ENCODE measurements at places on chromosomes 6 and 20.

GRCh38 chr6:15205321-15205720 lies 40.5 kb upstream of the JARID2 start:
- no peak for DNase-seq

GRCh38 chr20:50426866-50427718 lies 83.1 kb upstream of the PTPN1 start:
- DNase-seq = no peak

DNA sequence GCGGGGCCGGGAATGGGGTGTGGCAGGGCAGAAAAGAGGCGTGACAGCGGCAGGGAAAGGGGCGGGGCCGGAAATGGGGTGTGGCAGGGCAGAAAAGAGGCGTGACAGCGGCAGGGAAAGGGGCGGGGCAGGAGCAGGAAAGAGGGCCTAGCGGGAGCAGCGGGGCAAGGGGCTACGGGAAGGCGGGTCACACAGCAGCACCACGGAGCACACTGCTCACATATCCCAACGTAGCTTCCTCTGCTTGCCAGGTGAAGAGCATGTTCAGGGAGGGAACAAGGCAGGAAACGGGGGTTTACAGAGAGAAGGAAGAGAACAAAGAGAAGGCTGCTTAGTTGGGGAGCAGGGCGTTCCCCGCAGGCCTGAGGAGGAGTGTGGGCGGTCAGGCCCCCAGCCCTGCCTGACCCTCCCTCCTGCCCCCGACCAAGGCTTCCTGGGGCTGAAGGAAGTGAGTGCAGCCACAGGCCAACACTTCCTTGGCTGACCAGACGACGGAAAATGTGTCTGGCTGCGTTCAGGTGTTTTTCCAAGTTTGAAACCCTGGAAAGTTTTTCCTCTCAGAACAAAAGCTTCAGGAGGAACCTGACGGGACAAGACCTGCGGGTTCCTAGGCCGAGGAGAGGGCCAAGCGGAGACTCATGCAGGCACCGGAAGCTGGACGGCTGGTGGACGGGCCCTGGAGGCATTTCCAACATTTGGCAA lies 13.8 kb downstream of the UCKL1 start:
- no peak for DNase-seq

GRCh38 chr20:24157213-24157612 lies 168.6 kb upstream of the GGTLC1 start:
- no peak for DNase-seq

DNA sequence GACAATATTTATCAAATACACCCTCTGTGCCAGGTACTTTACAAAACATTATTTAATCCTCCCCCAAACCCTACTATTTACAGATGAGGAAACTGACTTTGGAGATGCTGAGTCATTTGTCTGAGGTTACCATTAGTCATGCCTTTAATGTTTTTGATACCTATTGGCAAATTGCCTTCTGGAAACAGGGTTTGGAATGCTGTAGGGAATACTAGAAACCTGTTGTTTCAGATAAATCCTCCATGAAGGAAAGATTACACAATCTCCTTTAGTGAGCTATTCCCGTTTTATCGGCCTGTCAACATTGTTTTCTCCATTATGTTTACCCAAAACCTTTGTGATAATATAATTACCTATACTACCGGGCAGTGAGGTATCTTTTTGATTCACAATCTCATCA lies 93.6 kb upstream of the ADGRF1 start:
- no peak for DNase-seq

DNA sequence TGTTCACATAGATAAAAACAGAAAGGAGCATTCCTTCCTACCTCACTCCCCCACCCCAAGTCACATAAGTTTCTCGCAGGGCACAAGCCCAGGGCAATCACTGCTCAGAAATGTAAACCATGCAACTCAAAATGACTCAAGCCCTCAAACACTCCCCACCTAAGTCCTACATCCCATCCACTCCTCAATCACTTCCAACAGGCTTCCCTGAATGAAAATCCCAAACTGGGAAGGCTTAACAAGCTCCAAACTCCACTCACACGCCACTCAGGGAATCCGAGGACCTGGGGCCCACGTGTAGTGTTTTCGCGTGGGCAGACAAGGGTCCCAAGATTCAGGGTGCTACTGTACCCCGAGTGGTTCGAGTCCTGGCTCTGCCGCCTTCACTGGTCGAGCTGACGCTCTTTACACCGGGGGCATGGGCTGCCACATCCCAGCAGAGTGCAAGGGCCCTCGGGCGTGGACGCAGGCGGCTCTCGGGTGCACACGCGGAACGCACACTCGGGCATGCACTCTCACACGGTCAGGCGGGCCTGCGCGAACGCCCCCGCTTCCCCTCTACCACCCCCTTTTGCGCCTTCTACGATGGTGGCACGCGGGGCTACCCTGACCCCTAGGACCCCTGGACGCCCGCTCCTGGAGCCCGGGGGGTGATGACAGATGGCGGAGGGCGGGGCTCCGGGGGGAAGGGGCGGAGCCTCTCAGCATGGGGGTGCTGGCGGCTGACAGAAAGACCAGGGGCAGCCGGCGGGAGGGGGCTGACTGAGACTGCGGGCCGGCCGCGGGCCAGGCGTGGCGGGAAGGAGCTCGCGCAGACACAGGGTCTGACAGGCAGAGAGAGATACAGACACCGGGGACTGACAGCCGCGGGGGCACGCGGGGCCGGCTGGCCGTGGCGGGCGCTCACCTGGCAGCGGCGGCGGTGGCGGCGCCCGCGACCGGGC lies 657 bp downstream of the ZHX3 start:
- peak; percentile 80 for DNase-seq

- DNase-seq = peak; percentile 6
These were observed 5.5 kb downstream of the CASP8AP2 start for GRCh38 chr6:89834884-89835792.

- DNase-seq = no peak
These were observed 295.0 kb upstream of the PRDM1 start for GRCh38 chr6:105791179-105791578.

GRCh38 chr6:13729891-13730290 lies 18.3 kb upstream of the RANBP9 start:
- DNase-seq = no peak

GRCh38 chr6:116779573-116780164 lies 14.2 kb upstream of the FAM162B start:
- no peak for DNase-seq

DNA sequence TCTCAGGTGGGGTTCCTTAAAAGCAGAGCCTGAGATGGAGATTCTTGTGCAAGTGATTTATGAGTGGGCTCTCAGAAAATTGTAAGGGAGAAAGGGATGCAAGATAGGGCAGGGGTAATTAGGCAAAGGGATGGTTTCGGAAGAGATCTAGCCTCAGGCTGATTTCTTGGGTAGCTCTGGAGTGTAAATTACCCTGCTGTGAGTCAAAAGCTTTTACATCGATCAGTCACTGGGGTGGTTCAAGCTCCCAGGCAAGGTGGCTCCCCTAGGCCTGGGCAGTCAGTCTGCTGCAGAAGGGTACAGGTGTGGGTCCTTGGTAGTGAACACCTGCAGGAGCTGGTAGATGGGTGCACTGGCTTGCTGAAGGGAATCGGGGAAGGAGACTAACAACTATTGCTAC lies 11.1 kb upstream of the PM20D2 start:
- no peak for DNase-seq

DNA sequence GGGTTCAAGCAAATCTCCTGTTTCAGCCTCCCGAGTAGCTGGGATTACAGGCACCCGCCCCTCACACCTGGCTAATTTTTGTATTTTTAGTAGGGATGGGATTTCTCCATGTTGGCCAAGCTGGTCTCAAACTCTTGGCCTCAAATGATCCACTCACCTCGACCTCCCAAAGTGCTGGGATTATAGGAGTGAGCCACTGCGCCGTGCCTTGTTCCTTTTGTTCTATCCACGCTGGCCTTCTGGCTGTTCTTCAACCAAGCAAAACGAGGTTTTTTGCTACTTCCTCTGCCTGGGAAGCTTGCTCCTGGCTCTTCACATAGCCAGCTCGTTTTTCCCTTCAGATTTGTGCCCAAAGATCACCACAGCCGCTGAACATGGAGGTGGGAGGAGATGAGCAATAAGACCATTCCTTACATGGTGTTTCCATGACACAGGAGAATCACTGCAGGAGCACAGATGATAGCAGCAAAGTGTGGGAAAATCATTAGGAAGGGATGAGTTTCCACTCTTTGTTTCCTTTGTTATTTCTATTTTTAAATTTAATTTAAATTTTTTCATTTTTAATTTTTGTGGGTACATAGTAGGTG lies 201.0 kb upstream of the ZNF217 start:
- DNase-seq = no peak

DNA sequence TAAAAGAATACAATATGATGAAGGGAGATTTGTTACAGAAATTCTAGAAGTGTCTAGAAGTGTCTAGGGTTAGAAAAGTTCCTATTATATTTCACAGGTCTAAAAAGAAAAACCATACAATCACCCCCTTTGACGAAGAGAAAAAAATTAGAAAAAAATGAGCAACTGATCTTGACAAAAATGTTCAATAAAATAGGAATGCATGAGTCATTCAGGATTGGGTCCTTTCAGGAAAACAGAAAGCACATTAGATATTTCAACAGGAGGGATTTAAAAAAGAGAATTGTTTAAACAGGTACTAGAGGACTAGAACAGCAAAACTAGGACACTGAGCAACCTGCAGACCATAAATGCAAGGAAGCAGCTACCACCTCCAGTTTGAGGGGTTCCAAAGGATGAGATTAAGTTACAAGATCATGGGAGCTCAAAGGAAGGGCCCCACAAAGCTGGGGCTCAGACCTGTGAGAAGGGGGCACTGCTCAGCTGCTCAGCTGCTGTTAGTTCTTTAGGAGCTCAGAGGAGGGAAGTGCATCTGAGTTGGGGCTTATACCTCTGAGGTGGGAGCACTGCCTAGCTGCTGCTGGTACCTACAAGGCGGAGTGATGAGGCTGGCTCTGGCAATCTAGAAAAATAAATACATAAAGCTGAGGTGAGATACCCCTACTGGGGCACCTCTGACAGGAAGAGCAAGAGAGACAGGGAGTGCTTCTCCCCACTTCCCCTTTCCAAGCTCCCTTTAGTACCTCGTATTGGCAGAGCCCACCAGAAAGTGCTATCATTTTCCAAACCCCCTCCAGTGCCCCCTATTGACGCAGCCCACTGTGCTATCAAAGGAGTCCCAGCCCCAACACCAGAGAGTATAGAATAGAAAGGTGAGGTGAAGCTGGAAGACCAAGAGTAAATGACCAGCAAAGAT lies 27.1 kb upstream of the BEND6 start:
- no peak for DNase-seq

DNA sequence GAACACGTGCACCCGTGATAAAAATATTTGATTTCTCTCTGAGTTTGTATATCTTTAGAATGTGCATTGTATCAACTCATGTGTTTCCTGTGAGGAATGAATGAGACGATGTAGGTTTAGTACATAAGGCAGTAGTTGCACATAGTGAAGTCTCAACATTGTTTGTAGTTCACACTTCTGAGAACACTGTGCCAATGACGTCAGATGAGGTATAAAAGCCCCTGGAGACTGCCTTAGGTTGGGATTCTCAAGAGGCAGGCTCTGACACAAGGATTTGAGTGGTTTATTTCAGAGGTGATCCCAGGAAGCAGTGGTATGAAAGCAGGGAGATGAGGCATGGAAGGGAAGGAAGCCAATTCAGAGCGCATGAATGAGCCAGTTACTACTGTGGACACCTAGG lies 2.6 kb upstream of the NKAIN2 start:
- no peak for DNase-seq

DNA sequence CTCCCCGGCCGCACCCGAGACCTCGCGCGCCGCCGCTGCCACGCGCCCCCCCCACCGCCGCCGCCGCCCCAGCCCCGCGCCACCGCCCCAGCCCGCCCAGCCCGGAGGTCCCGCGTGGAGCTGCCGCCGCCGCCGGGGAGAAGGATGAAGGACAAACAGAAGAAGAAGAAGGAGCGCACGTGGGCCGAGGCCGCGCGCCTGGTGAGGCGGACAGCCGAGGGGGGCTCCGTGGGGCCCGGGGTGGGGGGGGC lies 426 bp downstream of the ASXL1 start:
- DNase-seq = no peak

GRCh38 chr6:83430611-83431544 lies at the start of gene ME1:
ME1 (minus strand) TSS chr6:83431051; CDS start chr6:83430954, 97 bp downstream.
- DNase-seq = peak; percentile 7
